ENCODE measurements at places on chromosomes 4 and X.

GRCh38 chr4:159542296-159542695, 439.4 kb downstream of the RAPGEF2 start:
- no peak for DNase-seq

DNA sequence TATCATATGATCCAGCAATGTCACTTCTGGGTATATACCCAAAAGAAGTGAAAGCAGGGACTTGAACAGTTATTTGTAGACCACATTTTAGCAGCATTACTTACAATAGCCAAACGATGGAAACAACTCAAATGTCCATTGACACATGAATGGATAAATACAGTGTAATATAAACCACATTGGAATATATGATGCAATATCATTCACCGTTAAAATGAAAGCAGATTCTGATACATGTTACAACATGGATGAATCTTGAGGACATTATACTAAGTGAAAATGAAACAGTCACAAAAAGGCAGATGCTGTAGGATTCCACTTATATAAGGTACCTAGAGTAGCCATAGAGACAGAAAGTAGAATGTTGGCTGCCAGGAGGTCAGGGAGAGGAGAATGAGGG, 130.5 kb upstream of the SMAD1 start:
- DNase-seq, result no peak

DNA sequence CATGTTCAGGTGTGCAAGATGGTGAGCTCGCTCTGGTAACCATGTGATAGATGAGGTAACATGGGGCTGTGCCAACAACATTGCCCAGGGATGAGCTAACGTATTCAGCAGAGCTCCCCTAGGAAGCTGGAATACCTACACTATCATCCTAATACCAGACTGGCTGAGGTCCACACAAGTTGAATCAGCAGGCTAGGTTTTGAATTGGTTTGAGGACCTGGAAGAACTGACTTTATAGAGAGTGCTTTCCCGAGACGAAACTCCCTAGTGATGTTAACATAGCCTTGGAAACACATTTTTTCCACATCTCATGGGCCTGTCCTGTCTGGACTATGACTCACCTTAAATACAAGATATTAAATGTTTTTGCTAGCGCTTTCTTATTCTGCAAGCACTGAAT, 56.7 kb downstream of the IGFBP7 start:
- peak; percentile 78 for DNase-seq

- DNase-seq, result no peak
Measured at GRCh38 chr4:123987408-123987807, 590.8 kb downstream of the SPRY1 start.

DNA sequence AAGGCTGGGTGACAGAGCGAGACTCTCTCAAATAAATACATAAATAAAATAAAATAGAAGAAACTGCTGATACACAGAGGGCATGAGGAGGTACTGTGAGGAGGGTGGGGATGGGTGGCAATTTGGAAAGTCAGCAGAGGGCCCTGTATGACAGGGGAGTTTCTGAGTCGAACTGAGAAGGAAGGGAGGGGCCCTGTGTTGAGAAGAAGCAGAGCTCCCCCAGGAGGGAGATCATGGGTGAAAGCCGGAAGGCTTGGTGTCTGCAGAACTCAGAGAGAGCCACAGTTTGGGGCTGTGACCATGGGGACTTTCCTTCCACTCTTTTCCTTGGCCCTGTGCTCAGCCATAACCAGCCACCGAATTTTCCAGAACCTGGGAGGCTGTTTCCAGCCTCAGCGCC, 24.8 kb upstream of the AFAP1 start:
- DNase-seq, result no peak

DNA sequence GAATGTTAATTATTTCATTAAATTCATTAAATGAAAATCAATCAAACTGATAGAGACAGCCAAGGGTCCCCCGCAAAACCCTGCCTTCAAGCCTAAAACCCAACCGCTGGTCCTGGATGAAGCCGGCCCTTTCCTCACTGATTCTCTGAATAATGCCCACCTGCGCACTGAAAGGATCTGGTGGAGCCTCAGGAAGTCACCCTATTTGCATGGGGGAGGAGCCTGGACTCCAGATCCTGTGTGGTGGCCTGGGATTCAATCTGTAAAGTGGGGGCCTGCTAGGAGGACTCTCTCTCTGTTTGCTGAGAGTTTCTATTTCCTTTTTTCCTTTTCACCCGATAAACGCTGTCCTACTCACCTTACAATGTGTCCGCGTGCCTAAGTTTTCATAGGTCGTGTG, 97.9 kb upstream of the ADAMTS3 start:
- no peak for DNase-seq
